ENCODE measurements at places on chromosomes 7 and 10. TPM values are rescaled to one million over a fixed set of nuclear protein-coding genes. Genes with fewer than 3 reads are reported as not detected.

- ATAC-seq: no peak
Observed at GRCh38 chr7:36456548-36456947, 66.9 kb downstream of the ANLN start.

DNA sequence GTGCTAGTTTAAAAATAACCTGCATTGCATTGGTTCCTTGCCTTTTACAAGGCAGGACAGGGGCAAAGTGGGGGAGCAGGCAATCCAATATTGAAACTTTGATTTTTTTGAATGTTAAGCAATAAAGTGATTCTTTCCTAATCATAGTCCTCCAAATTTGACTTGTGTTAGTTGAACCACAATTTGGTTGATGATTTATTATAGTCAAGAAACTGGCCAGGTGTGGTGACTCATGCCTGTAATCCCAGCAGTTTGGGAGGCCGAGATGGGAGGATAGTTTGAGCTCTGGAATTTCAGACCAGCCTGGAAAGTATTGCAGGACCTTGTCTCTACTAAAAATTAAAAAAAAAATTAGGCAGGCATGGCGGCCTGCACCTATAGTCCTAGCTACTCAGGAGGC, 27.9 kb upstream of the ABLIM1 start:
- ATAC-seq: no peak

DNA sequence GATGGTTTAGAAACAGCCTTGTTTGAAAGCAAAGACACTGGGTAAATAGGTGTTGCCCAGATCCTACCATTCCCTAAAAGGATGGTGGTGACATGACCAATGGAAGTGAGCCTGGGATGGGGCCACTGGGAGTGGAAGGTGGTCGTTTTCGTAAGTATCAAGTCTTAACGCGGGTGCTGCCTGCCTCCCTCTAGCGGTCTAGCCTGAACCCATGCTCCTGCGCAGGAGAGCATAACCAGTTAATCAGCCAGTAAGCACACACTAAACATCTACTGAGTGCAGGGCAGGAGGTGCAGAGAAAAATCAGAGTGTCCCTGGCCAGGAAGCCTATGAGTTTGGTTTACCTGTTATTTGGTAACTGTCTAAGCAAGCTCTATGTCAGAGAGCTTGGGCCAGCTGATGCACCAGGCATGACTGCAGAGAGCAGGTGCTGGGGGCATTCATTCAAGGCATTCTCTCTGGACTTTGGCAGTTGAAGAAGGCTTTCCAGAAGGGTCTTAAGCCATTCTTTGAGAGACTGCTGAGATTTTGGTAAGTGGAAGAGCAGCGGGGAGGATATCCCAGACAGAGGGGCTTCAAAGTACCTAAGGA, 930 bp downstream of the GARIN1A start:
- ATAC-seq: peak; percentile 34

- ATAC-seq: no peak
Observed at GRCh38 chr7:106022193-106022821, 59.2 kb downstream of the CDHR3 start.

Gene PIP
- total RNA-seq: not detected

Gene SFRP4
- 1.4 TPM for total RNA-seq

Gene BTBD16
- not detected for total RNA-seq

Data from gastroesophageal sphincter (tissue), 4 donors.